ENCODE measurements at places on chromosomes 7 and 10. TPM values are rescaled to one million over a fixed set of nuclear protein-coding genes. Genes with fewer than 3 reads are reported as not detected.

DNA sequence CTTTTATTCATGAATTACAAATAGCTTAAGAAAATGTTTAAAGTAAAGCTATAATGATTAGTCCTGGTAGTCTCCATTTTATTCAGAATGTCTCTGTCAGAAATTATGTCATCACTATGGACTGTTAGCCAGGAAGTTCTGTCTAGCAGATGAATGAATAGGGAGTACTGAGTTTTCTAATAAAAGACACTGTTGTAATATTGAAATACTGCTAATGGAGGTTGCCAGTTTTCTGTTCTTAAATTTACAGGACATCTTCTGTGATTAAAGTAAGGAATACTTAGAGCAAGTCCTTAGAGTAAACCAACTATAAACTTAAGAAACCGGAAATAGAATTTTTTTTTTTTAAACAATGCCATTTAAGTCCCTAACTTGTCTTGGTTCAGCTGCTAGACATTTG, 309.8 kb downstream of the ADK start:
- peak; percentile 12 for DNase-seq

DNA sequence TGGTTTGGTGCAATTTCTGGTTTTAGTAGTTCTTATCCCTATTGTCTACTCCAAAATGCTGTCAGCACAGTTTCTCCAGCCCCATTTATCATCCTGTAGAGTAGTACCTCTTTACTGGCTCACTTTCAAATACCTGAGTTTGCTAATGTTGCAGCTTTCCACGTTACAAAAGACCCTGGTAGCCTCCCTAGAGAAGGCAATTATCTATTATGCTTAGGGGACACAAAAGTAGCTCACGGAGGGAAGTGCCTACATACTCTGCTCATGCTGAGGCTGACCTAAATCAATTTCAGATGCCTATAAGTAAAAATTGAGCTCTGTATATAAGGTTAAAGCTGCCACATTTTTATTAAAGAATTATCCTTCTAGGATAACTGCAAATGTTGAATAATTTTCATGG, 603.6 kb downstream of the CNTNAP2 start:
- DNase-seq = no peak

- DNase-seq = no peak
These were observed 500.9 kb upstream of the ZMIZ1 start for GRCh38 chr10:78567680-78568455.

DNA sequence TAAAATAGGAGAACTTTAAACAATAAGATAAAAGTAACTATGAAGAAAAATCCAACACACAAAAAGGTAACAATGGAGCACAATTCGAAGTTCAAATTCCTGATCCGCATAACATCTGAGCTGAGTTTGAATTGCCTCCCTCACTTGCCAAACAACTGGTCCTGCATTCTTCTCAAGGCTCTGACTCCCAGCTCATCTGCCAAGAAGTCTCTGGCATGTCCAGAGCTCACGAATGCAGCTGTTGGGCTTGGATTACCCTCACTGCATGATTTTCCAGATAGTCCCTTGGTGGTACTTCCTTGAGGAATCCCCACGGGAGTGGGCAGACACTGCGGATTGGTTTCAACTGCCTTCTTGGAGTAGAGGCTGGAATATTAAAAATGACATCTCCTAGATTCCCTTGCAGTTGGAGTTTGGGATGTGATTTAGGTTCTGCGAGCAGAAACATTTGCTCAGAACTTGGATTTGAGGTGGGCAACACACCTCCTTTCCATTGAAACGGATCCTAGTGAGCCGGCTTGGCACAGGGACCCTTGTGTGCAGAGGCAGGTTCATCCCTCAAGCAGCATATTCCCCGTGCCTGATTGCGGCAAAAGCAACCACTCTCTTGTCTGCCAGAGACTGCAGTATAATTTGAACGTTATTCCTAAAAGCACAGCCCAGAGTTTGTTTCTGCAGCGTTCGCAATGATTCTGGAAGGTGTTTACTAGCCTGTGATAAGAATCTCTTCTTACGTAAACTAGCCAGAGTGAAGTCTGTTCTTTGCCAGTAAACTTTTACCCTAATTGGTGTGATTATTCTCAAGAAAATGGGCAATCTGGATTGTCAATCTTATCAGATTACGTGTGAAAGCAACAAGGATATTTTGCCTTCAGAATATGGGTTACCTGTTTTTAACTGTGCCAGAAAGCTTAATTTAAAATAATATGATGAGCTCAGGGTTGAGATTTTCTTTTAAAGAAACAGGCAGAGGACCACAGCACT, 23.4 kb upstream of the PRKCQ start:
- DNase-seq = no peak

GRCh38 chr7:122092964-122093797, 50.9 kb downstream of the AASS start:
- peak; percentile 87 for DNase-seq

GRCh38 chr10:6423413-6424170, 156.5 kb downstream of the PRKCQ start:
- no peak for DNase-seq

DNA sequence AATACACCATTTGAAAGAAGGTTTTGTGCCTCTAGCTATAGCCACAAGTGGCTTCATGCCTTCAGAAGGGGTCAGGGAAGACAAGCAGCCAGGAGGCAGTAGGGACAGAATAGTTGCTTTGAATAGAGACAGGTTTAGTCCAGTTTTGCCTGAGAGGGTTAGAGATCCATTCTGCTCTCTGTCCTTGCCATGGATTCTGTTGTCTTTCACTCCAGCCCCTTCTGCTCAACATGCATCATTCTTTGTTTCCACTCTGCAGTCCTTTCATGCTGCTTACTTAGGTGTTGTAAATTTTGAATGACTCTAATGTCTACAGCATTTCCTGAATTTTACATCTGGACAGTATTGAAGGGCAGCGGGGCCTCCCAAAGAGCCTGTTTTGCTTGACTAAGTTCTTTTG, 60.3 kb downstream of the CNTNAP2 start:
- DNase-seq = no peak

GRCh38 chr7:25389489-25390106, 161.3 kb upstream of the NPVF start:
- DNase-seq = peak; percentile 74

GRCh38 chr10:100890673-100891317, 22.0 kb upstream of the SLF2 start:
- DNase-seq = peak; percentile 88

DNA sequence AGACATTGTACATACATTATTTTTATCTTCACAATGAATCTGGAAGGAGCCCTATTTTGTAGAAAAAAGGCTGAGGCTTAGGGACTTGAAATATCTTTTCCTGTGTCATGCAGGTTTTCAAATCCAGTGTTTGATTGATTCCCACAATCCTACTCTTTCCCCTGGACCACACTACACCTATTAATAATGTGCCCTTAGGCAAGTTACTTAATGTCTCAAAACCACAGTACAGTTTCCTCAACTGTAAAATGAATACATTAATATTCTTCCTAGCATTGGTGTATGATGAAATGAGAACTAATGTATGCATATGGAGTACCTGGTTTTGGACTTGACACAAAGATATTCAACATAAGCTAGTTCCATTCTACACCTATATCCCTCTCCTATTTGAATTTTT, 313.3 kb upstream of the SP8 start:
- no peak for DNase-seq

GRCh38 chr10:26438534-26439341, 597 bp downstream of the APBB1IP start:
- peak; percentile 28 for DNase-seq

DNA sequence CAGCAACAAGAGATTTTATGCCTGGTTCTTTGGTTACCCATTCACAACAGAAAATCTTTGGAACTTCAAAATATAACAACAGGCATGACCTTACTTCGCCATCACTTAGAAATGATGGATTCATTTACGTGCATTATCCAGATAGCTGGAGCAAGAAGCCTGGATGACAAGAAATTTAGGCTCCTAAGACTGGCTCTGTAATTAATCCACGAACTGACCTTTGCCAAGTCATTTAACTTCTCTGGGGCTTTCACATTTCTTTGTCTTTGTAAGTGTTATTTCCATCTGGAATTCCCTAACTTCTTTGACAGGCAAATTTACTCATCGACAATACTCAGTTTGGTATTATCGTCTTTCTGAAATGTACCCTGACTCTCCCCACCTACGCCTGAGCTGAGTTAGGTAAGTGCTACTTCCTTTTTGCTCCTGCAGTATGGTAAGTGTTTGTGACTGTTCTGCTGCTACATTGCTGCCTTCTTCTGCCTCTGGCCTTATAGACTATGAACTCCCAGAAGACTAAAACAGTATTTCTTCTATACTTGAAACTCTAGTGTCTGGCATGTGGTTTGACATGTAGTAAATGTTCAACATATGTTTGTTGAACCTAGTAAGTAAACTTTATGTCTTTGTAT, 5.5 kb upstream of the MDFIC start:
- no peak for DNase-seq

DNA sequence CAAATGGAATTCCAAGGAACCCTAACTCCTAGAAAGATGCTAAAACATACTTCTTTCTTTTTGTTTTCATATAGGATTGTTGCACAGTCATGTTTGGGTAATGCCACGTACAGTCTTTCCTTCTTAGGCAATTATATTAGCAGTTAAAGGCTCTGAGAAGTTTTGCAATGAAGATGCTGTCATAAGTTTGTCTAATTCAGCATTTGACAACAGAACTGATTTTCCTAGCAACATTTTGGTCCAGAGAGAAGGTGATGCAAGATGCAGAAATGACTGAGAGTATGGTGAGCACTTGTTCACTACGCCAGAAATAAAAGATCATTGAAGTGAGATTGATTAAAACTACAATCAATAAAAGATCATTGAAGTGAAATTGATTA, 184.0 kb upstream of the PLXNA4 start:
- no peak for DNase-seq

GRCh38 chr7:128262273-128263028, 21.4 kb downstream of the LEP start:
- no peak for DNase-seq

DNA sequence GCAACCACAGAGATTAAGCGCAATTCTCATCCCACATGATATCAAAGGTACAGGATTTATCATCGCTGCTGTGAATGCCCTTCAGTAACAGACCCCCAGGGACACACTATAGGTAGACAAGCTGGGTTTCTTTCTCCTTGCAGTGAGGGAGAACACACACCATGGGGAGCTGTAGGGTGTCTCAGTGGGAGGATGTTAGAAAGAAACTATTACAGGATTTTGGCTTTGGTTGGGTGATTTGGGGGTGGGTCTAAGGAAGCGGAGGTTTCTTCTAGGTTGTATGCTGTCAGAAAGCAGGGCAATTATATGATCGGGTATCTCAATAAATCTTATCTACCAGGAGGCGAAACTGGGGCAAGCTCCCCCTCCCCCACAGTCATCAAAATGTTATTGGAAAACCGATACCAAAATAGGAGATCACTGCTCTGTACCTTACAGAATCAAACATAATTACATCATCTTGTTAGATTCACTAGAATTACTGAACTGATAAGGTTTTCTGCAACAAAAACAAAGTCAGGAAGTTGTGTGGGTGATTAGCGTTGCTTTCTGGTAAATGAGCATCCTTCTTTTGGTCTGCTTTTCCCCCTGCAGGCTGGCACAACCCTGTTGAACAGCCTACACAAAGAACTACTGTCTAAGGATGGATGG, 209.7 kb downstream of the TEX36 start:
- no peak for DNase-seq

DNA sequence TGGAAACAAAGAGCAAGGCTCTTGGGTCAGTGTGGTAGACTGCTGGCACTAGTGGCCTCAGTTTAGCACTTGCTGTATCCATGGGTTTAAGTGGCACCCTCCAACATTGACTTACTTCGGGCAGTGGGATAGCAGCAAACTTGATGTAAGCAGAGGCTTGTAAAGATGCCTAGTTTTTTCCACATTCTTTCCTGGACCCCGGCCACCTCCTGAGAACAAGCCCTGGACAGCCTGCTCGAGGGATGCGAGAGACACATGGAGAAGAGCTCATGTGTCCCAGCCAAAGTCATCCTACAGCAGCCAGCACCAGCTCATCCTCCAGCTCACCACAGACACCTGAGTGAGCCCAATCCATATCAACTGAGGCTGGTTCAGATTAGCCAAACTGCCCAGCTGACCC, 142.7 kb upstream of the PCBD1 start:
- DNase-seq = no peak

GRCh38 chr7:42593860-42594259, 318.0 kb downstream of the C7orf25 start:
- DNase-seq = no peak

GRCh38 chr10:110746969-110747608, 103.0 kb downstream of the RBM20 start:
- DNase-seq = no peak

- peak; percentile 53 for DNase-seq
These were observed 91.4 kb downstream of the EXOC4 start for GRCh38 chr7:133344275-133344674.

GRCh38 chr7:5692112-5692844, 89.2 kb downstream of the RNF216 start:
- DNase-seq = peak; percentile 99

GRCh38 chr7:10120936-10121335, 852.7 kb upstream of the PHF14 start:
- no peak for DNase-seq

GRCh38 chr7:2199528-2199927, 33.2 kb downstream of the MAD1L1 start:
- no peak for DNase-seq

Gene BAMBI
- total RNA-seq = 1.4 TPM

Gene ODAD2
- total RNA-seq = 0.18 TPM

Gene MAT1A
- total RNA-seq = not detected

Gene ARHGAP22
- 60.2 TPM for total RNA-seq

Gene SPDYE5
- not detected for total RNA-seq

Gene PAPOLB
- not detected for total RNA-seq

Gene OLAH
- total RNA-seq = not detected

Gene STK32C
- total RNA-seq = 6.7 TPM

Gene CRYGN
- 0.16 TPM for total RNA-seq

Gene COBL
- total RNA-seq = not detected

Gene AGAP3
- 50.2 TPM for total RNA-seq

Gene TAS2R41
- not detected for total RNA-seq

Gene SSC4D
- 0.36 TPM for total RNA-seq

Gene LDB3
- total RNA-seq = under 0.01 TPM

Gene ITGA8
- 2.6 TPM for total RNA-seq

Gene JAKMIP3
- total RNA-seq = 1.1 TPM

Gene SPDYE8
- total RNA-seq = not detected

Measured in fibroblast of the aortic adventitia (primary cell).